ENCODE measurements at places on chromosomes 4 and X. TPM values are rescaled to one million over a fixed set of nuclear protein-coding genes. Genes with fewer than 3 reads are reported as not detected.

Gene STARD8
- 1.2 TPM for polyA plus RNA-seq

Gene MAOB
- not detected for polyA plus RNA-seq

Gene TMEM271
- polyA plus RNA-seq: not detected

Gene HMX1
- not detected for polyA plus RNA-seq

Gene RASGEF1B
- polyA plus RNA-seq: 76.9 TPM

Gene ARMCX1
- 1.5 TPM for polyA plus RNA-seq

Gene ABCD1
- 22.5 TPM for polyA plus RNA-seq

Gene ANOS1
- polyA plus RNA-seq: 0.18 TPM

Gene SORBS2
- not detected for polyA plus RNA-seq

DNA sequence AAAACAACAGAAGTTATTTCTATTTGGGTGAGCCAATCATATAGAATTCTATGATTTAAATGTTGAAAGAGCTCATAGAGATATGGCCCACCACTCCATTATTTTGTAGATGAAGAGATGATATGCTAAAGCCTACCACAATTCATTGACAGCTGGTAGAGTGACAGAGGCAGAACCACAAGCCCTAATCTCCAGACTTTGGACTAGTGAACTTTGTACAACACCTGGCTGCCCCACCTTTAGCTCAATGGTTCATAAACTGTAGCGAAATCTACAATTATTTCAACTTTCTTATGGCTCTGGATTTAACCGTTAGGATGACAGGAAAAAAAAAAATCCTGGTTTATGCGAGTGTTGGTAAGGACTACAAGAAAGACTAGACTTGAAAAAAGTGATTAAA, 50.9 kb downstream of the PRKG2 start:
- no peak for DNase-seq

DNA sequence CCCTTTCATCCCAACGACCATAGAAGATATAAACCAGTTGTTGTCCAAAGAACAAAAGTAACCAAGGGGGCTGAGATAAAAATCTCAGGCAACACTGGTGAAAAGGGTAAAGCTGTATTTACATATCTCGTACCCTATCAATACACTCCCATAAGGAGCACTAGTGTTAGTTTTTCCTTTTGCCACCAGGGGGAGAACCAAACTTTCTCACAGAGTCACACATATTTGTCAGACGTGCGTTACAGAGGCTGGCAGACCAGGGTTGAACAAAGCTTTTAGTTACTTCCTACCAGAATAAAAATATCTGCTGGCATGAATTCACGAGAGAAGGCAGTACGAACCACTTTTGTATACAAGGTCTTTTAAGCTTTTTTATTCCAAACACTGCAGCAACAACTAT, 88.3 kb downstream of the AMELX start:
- peak; percentile 40 for DNase-seq

DNA sequence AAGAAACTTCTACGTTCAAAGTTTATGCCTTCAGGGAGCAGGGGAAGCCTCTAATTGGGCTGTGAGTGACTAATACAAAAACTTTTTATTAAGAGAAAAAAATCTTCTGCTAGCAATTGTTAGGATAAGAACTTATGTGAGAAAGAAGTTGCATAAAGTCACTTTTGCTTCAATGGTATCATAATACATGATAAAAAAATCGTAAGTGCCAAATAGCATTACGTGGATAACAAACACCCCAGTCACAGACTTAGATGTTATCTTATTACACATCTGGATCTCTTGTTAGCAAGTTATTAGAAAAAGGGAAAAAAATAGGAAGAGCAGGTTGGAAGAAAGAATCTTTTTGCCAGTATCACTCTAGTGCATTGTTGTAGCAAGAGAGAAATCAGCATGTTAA, 4.2 kb upstream of the NDST4 start:
- DNase-seq: no peak

- DNase-seq: peak; percentile 43
These were observed 62.4 kb downstream of the AFF2 start for GRCh38 chrX:148562846-148563245.

DNA sequence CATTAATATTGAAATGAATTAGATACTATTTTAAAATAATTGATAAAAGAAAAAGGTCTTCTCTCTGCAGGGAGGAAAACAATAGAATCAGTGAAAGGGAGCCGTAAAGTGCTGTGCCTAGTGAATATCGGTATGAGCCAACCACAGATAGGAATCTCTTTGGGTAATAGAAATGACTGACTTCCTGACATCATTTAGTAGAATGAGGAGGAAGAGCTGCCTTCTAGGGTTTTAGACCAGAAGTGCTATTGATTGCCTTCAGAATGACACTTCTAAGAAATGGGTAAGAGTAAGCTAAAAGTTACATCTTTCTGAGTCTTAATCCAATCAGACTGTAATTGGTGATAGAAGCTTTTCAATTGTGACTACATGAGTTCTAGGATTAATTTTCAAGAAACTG, 134.0 kb upstream of the MAP9 start:
- DNase-seq: no peak

DNA sequence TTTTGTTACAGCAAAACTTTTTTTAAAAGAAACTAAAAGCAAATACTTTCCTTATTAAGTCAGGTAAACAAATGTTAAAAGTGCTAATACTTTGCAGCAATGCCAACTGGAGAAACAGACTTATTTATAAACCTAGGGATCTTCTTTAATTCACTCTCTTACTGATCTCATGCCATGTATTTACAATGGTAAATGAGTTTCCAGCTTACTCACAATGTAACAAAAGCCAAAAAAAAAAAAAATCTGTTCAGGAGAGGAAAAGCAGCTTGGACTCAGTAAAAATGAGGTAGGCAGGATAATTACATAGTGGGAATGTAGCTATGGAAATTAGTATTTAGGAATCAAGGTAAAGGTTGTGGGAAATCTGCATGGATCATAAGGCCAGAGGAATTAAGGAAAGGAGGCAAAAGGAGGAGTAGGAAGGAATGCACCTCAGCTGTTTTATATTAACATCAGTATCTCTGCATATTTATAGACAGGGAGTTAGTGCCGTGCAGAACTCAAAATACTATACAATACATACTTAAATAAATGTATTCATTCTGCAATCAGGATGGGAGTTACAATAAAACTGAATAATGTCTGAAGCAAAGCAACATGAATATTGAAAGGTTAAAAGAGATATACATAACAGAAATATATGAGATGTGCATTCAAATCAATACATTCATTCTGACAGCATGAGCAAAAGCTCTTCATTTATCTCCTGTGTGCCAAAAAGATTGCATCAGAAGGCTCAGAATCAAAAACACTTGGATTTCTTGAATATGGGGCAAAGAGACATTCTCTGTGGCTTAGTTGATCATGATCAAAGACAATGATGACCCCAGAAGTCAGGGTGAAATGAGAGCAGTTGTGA, 57.9 kb upstream of the ETNPPL start:
- DNase-seq: no peak

- peak; percentile 53 for DNase-seq
These were observed at the start of gene IQSEC2 for GRCh38 chrX:53281321-53281822. Gene IQSEC2 (minus strand): TSS chrX:53281584.

- no peak for DNase-seq
These were observed 536 bp downstream of the SH3BGRL start for GRCh38 chrX:81202456-81202819.

DNA sequence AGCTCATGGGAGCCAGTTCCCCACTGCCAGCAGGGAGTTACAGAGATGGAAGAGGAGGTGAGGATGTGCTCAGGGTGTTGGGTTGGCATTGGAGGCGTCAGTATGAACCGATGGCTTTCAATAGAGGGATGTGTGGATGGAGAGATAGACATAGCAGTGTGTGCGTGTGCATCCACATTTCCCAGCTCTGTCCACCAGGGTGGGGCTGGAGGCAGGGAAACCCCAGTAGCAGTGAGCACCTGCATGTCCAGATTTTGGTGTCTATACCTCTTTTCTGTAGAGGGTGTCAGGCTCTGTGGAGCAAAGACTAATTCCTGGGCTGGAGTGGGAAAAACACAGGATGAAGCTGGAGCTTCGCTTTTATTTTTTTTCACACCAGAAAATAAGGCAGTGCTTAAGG, 37.2 kb upstream of the HGFAC start:
- DNase-seq: no peak

- no peak for DNase-seq
These were observed 66.9 kb downstream of the ARHGEF38 start for GRCh38 chr4:105619188-105619931.

DNA sequence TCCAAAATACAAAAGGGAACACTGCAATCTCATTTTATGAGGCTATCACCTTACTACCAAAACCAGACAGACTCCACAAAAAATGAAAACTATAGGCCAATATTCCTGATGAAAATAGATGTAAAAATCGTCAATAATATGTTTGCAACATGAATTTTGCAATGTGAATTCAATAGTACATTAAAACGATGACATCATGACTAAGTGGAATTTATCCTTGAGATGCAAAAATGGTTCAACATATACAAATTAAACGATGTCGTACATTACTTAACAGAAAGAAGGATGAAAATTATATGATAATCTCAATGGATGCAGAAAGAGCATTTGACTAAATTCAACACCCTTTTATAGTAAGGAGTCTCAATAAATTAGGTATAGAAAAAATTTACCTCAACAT, 123.0 kb downstream of the AREG start:
- DNase-seq: no peak

- DNase-seq: no peak
These were observed 70.1 kb downstream of the USP46 start for GRCh38 chr4:52588771-52589591.

GRCh38 chr4:155599596-155599995, 67.1 kb upstream of the GUCY1A1 start:
- no peak for DNase-seq

- DNase-seq: no peak
These were observed 457.9 kb downstream of the GPAT3 start for GRCh38 chr4:83993774-83994173.

DNA sequence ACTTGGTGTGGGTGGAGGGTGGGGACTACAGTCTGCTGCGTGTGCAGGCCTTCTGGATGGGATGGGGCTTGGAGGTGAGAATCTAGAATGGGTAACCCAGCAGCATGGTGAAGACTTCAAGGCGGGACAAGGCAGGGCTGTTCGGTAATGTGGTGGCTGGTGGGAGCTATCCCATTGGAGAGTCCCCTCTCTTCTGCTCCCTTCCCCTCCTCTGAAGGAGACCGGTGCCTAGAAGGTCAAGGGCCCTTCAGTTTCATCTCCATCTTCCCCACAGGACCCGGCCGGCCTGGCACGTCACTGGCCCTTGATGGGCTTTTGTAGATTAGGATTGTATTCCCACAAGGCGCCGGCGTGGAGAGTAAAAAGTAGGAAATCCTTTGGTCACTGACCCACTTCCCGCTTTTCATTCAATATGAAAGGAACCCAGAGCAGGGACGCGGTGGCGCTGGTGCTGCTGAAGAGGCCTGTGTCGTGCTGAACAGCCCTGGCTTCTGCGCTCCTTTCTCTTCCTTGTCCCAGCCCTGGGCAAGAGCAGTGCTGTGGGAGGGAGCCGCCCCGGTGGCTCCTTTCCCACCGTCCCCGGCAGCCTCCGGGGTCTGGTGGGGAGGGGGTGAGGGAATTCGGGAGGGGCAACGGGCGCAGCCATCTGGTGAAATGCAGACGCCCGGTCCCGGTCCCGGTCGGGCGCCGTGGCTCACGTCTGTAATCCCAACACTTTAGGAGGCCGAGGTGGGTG, 7.3 kb upstream of the HMGB3 start:
- DNase-seq: no peak

GRCh38 chrX:13750204-13750603, 15.7 kb downstream of the OFD1 start:
- no peak for DNase-seq

Data from CD14-positive monocyte (primary cell).